ENCODE measurements at places on chromosomes 5 and 9. TPM values are rescaled to one million over a fixed set of nuclear protein-coding genes. Genes with fewer than 3 reads are reported as not detected.

The LMBRD2 gene
- polyA plus RNA-seq, result 4.1 TPM

DNA sequence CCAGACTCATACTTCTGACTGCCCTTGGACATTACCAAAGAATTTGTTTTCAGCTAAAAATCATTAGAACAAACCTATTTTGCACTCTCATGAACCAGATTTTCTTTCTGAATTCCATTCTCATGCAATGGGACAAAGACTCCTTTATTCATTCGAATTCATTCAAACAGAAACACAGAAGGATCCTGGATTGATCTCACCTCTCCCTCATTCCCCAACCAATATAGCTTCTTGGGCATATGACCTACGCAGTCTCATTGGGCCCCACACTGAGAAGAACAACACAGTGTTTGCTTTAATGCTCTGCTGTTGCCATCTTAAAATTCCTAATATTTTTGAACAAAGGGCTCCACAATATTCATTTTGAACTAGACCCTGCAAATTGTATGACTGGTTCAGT is 392.4 kb downstream of the CTNND2 start:
- no peak for DNase-seq

- DNase-seq, result peak; percentile 75
Observed at GRCh38 chr9:124869986-124870560, 8.1 kb downstream of the ARPC5L start.

The ENC1 gene
- polyA plus RNA-seq, result 0.77 TPM

DNA sequence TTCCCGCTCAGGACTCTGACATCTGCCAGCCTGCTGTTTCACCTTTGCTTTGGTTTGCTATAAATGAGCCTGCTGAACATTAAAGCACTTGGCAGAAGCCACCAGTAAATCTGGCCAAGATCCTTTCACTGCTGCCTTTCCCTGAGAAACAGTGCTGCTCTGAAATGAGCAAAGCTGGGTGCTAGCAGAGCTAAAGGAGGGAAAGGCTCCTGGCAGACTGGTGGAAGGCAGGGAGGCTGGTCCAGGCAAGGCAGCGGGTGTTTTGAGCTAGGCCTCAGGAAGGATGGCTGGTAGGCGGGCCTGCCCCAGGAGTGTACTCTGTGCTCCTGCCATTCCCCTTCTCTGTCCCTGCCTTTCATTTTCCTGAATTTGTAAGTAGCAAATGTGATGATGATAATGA is 52.5 kb upstream of the PTGS1 start:
- no peak for DNase-seq

The GCNT4 gene
- 2.3 TPM for polyA plus RNA-seq

GRCh38 chr5:7376871-7377270 is 19.1 kb upstream of the ADCY2 start:
- no peak for DNase-seq

Data from naive thymus-derived CD4-positive, alpha-beta T cell (primary cell).